Stimulated activated CD4-positive, alpha-beta T cell treated with anti-CD3 and anti-CD28 coated beads, Interleukin-4, amount 100 ng/mL, for 4 hours (primary cell): ENCODE measurements at places on chromosomes 1 and 21.

GRCh38 chr1:67611846-67612245 lies 73.2 kb upstream of the GADD45A start:
- no peak for DNase-seq

DNA sequence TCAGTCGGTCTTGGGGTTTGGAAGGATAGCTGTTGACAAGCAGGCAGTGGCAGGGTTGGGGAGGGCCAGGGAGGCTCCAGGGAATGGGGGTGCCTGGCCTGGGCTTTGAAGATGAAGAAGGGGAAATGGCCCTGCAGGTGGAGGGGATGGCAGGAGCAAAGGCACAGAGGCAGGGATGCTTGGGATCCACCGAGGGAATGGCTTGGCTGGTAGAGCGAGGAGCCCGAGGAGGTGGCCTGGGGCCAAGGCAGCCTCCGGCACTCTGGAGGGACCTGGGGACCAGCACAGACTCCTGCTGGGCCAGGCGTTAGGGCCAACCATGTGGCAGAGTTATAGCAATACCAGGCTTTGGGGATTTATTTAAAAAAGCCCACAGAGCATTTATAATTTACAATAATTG lies 62.9 kb upstream of the EDN2 start:
- no peak for DNase-seq

DNA sequence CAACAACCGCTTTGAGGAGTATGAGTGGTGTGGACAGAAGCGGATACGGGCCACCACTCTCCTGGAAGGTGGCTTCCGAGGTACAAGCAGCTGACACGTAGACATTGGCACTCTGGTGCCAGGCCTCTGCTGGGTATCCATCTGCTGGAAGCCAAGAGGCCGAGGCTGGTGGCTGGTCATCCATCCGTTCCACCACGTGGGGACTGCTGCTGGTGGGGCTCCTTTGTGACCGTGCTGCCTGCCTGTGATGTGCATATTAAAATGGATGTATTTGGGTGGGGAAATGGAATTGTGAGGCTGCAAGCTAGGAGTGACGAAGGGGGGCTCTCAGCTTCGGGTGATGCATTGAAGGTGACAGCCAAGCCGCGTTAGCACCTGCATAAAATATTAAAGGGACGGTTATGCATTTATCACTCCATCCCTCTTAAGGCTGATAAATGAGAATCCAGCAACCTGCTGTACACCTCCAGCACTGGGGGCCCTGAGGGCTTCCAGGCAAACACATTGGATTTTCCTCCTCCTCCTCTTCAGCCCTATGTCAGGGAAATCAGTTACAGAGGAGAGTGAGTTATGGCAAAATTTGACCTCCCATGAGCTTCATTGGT lies 38.1 kb downstream of the TMEM53 start:
- DNase-seq, result no peak

GRCh38 chr21:45379171-45379900 lies 25.6 kb upstream of the COL18A1 start:
- no peak for DNase-seq

DNA sequence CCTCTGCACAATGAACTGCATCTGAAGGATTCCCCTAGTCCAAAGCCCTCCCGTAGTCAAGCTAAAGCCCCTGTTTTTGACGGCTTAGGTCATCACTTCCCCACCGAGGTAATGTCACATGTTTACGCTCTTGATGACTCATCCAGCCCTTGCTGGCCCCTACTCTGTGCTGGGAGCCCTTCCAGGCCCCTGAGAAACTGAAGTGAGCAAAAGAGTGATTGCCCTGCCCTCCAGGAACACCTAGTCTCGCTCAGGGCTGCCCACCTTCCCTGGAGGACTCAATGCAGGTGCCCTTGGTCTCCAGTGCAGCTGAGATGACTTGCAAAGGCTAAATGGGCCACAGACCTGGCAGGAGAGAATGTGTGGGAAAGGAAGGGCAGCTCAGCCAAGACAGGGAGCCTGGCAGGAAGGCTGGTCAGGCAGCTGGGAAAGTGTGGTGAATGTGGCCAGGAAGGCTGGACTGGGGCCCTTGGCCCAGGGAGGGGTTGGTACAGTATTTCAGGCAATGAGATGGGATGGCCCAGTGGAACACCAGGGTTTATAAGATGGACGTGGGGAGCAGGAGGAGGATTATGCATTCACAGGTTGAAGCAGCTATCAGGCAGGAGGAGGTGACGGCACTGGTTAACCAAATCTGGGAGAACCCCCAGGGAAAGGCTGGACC lies 345.6 kb downstream of the NPHP4 start:
- DNase-seq, result no peak

- no peak for DNase-seq
Observed at GRCh38 chr1:27592232-27592930, 11.6 kb downstream of the AHDC1 start.

- no peak for DNase-seq
Observed at GRCh38 chr1:119220991-119221390, 80.5 kb upstream of the WARS2 start.

DNA sequence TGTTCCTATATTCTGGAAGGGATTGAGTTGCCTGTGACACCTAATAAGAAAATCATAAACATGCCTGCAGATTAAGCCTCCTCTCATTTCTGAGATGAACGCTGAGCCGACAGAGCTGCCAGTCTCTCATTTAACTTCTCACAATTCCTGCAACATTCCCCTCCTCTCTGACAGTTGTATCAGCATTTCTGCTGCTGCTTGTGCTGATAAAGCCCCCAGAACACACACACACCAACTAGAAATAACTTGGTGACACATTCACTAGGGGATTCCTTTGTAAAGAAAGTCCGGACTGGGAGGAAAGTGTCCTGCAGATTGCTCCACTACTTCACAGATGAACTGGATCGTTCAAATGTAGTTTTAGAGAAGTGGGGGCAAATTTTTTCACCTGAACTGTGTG lies 437.3 kb downstream of the PLA2G4A start:
- no peak for DNase-seq

- no peak for DNase-seq
Observed at GRCh38 chr21:16308269-16308668, 578.5 kb downstream of the USP25 start.

- no peak for DNase-seq
Observed at GRCh38 chr21:31514598-31514997, 144.9 kb upstream of the SOD1 start.

DNA sequence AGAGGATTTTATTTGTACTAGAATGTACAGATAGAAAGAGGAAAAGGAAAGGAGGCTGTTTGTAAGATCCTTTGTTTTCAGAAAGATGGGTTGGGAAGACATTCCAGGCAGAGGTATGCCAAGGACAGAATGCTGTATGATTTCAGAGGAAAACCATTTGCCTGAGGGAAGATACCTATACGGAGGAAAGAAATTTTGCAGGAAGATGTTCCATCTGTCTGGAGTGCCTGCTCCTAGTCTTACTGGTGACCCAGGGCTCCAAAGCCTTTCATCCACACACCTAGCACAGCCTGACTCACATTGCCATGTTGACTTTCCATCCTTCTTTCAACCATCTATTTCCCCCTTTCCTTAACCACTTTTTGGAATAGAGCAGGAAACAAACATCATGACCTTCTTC lies 18.2 kb downstream of the SAMD13 start:
- DNase-seq, result no peak

- no peak for DNase-seq
Observed at GRCh38 chr1:58397187-58397820, 149.2 kb downstream of the OMA1 start.

DNA sequence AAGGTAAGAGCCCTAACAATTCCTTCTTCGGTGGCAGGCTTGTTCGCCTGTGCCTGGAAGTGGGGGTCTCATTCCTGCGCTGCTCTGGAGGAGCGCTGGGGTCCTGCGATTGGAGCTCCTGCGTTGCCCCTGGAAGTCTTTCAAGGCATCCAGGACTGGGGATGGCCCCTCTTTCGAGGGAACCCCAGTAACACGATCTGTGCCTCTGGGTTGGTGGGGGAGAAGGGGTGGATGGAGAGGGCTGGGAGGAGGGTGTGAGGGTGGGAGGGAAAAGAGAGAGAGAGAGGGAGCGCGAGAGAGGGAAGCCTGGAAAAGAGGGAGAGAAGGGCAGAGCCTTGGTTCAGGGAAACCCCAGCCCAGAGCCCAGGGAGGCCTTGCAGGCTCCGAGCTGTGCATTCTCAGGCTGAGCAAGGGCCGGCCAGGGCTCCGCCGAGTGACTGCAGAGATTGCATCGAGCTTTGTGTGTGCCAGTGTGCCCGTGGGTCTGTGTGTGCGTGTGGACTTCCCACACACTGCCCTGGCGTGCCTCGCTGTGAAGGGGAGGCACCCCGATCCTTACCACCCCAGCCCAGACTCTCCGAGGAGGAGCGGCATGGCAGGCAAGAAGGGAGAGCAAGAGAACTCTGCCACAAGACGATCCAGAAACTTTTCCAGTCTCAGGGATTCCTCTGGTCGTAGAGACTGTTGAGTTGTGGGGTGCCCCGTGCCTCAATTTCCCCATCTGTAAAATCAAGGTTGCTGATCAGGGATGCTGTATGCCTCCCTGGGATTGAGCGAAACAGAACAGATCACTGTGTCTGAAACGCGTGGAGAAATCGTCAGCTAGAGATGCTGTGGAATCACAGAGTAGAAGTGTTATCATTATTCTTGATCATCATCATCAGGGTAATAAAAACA lies 619 bp downstream of the BCL9 start:
- peak; percentile 18 for DNase-seq

DNA sequence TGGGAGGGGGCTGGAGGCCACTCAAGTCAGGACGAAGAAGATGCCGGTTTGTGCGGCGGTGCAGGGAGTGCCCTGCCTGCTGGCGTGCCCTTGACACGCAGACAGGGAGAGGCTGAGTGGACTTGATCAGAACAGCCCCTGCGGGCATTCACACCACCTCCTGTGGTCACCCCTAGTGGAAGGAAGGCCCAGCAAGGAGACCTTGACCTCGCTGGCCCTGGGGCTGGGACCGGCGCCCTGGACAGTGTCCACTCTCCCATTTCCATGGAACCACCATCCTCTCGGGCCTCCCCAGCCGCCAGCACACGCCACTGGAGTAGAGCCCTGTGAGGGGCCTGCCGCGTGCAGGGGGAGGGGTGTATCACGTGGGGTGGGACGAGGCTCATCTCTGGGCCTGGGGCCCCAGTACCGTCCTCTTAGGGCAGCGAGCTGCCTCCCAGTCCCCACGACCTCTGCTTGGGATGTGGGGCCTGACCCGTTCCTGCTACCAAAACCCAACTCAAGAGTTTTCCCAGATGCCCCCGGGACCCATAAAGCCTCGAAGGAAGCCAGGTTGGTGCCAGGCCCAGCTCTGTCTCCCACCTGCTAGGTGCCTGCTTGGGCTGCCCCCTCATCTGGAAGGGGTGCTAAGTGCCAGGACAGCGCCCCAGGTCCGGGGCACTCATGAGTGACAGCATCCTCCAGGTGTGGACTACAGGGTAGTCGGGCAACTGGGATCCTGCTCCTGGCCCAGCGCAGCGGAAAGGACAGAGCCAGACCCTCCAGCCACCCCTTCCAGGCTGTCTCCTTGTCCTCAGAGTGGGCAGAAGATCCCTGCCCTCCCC lies 62.8 kb downstream of the SLX9 start:
- DNase-seq, result no peak

DNA sequence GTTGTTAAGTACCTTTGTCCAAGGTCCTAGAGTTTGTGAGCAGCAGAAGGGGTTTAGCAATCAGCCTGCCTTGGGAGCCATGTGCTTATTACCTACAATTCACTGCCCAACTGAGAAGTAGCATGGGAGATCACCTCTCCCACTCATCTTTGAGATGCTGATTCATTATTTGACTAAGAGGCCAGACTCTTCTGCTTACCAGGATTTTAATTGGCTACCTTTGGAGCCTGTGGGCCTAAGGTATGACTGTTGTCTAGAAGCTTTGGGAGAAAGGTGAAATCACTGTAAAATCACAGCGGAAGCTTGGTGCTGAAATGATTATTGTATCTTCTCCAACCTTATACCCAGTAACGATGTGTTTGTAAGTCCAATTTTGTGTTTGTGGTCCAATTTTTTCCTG lies 213.4 kb downstream of the ST6GALNAC3 start:
- no peak for DNase-seq

DNA sequence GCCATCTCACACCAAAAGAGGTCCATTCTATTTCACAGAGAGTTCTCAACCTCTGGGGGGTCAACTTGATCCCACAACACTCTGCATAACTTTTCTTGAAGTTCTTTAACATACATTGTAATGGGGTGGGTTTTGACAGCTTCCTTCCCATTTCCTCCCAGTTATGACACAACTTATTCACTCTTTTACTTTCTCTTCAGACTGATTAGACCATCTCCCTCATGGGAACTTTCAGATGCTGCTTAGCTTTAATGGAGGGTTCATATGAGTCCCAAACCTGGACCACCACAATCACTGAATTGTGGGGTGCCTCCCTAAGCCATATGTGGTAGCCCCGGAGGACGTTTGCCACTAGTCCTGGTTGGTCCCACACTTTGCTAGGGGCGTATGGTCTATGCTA lies 28.3 kb upstream of the KCNJ15 start:
- no peak for DNase-seq

GRCh38 chr1:21165646-21166045 lies 11.1 kb downstream of the EIF4G3 start:
- no peak for DNase-seq

DNA sequence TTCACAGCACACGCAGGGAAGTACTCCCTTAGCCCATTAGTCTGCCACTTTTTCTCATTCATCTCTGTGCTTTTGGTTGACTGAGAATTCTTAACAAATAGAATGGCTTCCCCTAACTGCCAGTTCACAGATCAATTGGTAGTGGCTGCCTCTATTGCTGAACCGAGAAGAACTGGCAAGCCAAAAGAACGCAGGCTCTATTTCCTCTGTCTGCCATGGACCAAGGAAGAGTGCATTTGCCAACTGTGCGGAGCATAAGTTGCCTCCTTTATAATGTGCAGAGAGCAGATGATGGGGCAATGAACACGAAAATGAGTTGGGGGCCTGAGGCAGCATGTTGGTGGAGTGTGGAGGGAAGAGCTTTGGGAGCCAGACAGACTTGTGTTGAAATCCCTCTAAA lies 483.1 kb upstream of the CAMK1G start:
- no peak for DNase-seq

DNA sequence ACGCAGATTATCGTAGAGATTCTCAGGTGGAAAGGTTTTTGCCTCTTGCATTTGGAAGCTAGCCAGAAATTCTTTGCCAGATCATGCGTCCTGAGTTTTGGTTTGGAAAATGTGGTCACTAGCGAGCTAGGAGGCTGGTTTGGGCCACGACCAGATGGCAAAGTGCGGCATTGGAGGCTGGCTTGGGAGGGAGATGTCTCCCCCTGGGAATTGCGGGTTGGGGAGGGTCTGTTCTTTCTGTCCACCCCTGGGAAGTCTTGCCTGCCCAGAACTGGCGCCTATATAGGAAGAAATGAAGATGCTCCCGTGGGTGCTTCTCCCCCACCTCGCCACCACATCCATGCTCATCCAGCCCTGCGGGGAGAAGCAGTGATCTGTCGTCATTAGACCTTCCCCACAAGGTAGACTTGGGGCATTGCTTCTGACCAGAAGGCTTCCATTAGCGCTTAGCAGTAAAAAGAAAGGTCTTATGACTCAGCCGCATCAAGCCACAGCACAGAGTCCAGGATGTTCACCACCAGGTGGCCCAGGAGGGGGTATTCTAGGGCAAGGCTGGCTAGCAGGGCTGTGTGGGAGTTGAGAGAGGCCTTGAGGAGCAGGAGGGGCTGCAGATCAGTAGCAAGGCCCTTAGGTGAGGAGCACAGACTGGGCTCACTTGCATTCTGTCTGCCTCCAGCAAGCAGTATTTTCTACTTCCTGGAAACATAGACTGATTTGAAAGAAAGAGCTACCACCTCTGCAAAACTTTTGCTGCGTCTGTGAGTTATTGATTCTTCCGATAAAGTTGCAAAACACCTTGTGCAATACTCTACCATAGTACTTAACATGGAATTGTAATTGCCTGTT lies 1.5 kb upstream of the PTP4A2 start:
- peak; percentile 59 for DNase-seq

GRCh38 chr21:41678924-41679318 lies 87.9 kb downstream of the RIPK4 start:
- DNase-seq, result peak; percentile 5

GRCh38 chr1:81165963-81166362 lies 634.8 kb upstream of the ADGRL2 start:
- no peak for DNase-seq
